ENCODE measurements at places on chromosomes 11 and 22.

GRCh38 chr11:74697722-74698121, 33.5 kb downstream of the CHRDL2 start:
- DNase-seq: no peak

GRCh38 chr22:31122532-31123291, at the start of gene INPP5J:
Gene INPP5J, plus strand, starts transcription at chr22:31122966. Its CDS starts 49 bp downstream, at chr22:31123015.
- peak; percentile 24 for DNase-seq

GRCh38 chr11:100297516-100297915, 389.6 kb upstream of the ARHGAP42 start:
- DNase-seq: no peak

DNA sequence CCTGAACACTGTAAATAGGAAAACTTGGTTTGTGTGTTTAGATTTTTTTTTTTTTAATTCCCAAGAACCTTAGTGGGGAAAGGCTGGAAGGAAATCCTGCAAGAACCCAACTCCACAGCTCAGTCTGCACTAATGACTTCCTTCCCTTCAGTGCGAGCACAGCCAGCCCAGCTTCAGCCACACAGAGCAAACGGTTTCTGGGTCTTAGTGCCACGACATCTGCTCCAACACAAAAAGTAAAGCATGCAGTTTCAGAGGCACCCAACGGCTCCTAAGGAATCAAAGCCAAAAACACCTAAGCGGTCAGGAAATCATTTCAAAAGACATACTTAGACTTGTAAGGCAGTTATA, 236.1 kb downstream of the TTC28 start:
- DNase-seq: no peak
